ENCODE measurements at places on chromosomes 1 and 21. TPM values are rescaled to one million over a fixed set of nuclear protein-coding genes. Genes with fewer than 3 reads are reported as not detected.

BRINP3 gene
- total RNA-seq = not detected

MECR gene
- total RNA-seq = 24.4 TPM

TMCO1 gene
- 104 TPM for total RNA-seq

LEMD1 gene
- total RNA-seq = not detected

TMEM50B gene
- total RNA-seq = 39.5 TPM

All from thoracic aorta endothelial cell (primary cell).